Right atrium auricular region (tissue), 2 donors: ENCODE measurements at places on chromosomes 6 and 20. TPM values are rescaled to one million over a fixed set of nuclear protein-coding genes. Genes with fewer than 3 reads are reported as not detected.

Gene COL21A1
- total RNA-seq: 13.6 TPM

Gene THBS2
- total RNA-seq: 24.5 TPM

Gene CPNE5
- 47.4 TPM for total RNA-seq

Gene KIAA0408
- total RNA-seq: 1.8 TPM

Gene OLIG3
- not detected for total RNA-seq

Gene SLC23A2
- 10.8 TPM for total RNA-seq

Gene TRAPPC3L
- not detected for total RNA-seq
